Caki2 (cell line): ENCODE measurements at places on chromosomes 1 and 21. TPM values are rescaled to one million over a fixed set of nuclear protein-coding genes. Genes with fewer than 3 reads are reported as not detected.

GRCh38 chr1:173212952-173213491 is 5.9 kb upstream of the TNFSF4 start:
- no peak for DNase-seq

DNA sequence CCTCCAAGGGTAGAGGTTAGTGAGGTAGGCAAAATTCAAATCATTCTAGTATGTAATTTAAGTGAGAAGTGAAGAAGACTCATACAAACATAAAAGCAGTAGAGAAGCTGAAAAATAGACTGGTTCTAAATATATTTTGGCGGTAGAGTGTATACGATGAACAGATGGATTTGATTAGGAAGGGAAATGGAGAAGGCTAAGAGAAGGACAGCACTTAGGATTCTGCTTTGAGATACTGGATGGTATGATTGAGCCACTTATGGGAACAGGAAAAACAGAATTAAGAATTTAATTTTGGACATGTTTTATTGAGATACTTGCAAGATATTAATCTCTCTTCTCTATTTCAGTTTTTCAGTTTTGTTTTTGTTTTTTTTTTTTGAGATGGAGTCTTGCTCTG is 60.1 kb downstream of the EPB41 start:
- no peak for DNase-seq

DNA sequence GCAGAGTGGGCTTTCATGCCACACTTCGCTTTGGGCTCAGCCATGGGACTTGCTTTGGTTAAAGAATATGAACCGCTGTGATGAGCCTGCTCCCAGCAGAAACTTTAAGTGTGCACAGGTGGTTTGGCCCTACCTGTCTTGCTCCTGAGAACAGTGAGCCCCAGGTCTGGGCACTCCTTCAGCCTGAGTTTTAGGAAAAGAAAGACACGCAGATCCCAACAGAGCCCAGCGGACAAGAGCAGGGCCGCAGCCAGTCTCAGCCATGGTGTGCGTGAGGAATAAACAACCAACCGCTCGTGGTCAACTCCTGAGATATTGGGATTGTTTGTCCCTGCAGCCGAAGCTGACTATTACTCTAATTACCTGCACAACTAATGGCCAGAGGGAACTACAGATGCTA is 217.1 kb upstream of the C1orf174 start:
- DNase-seq: no peak

Gene COQ8A
- total RNA-seq: 7.7 and 12.2 TPM in 2 replicates

DNA sequence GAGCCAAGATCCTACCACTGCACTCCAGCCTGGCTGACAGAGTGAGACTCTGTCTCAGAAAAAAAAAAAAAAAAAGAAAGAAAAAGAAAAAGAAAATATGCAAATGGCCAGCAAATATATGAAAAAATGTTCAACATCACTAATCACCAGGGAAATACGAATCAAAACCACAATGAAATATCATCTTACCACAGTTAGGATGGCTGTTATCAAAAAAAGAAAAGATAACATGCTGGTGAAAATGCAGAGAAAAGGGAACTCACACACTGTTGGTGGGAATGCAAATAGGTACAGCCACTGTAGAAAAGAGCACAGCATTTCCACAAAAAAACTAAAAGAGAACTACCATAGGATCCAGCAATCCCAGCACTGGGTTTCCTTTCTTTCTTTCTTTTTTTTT is 477.5 kb downstream of the SMYD3 start:
- no peak for DNase-seq
